Dermis blood vessel endothelial cell (primary cell): ENCODE measurements at places on chromosomes 13 and 19.

GRCh38 chr19:45547211-45547770 lies 37.3 kb downstream of the OPA3 start:
- DNase-seq, result no peak

- DNase-seq, result no peak
Measured at GRCh38 chr13:110411688-110412059, 104.6 kb downstream of the COL4A2 start.

GRCh38 chr13:110436276-110436675 lies 125.2 kb downstream of the RAB20 start:
- no peak for DNase-seq

GRCh38 chr13:20901668-20902437 lies 693 bp downstream of the XPO4 start:
- DNase-seq, result peak; percentile 53

GRCh38 chr19:19542507-19542906 lies 4.4 kb downstream of the CILP2 start:
- no peak for DNase-seq
